ENCODE measurements at places on chromosomes 5 and 9. TPM values are rescaled to one million over a fixed set of nuclear protein-coding genes. Genes with fewer than 3 reads are reported as not detected.

TNC gene
- 0.80 TPM for total RNA-seq

DCTN3 gene
- 62.6 TPM for total RNA-seq

MYORG gene
- 5.2 TPM for total RNA-seq

NXNL2 gene
- total RNA-seq, result not detected

PCDHGA11 gene
- 12.5 TPM for total RNA-seq

GABRP gene
- 0.27 TPM for total RNA-seq
